ENCODE measurements at places on chromosomes 3 and 15.

- DNase-seq: no peak
These were observed 34.8 kb downstream of the DENND4A start for GRCh38 chr15:65757256-65757655.

- no peak for DNase-seq
These were observed 6.6 kb upstream of the ZNF148 start for GRCh38 chr3:125381743-125382142.

DNA sequence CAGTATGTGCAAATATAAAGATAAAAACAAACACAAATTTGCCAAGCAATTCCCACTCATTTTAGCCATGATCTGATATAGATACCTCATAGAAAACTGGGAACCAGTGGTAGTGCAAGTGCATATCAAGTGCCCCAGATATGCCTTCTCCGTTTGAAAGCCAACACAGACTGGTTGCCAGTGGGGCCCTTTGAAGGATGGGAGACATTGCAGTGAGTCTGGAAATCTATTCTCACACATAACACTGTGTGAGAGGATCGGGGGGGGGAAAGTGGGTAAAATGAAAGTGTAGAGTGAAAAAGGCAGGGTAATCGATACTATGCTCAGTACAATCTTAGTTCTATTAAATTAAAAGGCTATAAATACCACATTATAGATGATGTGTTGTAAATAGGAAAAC is 83.0 kb downstream of the CBLB start:
- no peak for DNase-seq

DNA sequence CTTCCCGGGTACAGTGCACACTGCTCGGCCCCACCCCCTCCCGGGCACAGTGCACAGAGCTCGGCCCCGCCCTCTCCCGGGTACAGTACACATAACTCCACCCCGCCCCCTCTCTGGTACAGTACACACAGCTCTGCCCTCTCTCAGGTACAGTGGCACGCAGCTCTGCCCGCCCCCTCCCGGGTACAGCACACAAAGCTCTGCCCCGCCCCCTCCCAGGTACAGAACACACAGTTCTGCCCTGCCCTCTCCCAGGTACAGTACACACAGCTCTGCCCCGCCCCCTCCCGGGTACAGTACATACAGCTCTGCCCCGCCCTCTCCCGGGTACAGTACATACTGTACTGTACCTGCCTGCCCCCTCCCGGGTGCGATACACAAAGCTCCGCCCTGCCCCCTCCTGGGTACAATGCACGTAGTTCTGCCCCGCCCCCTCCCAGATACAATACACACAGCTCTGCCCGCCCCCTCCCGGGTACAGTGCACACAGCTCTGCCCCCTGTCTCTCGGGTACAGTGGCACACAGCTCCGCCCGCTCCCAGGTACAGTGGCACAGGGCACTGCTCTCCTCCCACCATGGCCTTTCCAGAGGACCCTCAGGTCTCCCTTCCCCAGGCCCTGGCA is 16.4 kb upstream of the PRR20G start:
- DNase-seq: peak; percentile 36

- no peak for DNase-seq
These were observed 69.6 kb upstream of the COL8A1 start for GRCh38 chr3:99568663-99569335.

DNA sequence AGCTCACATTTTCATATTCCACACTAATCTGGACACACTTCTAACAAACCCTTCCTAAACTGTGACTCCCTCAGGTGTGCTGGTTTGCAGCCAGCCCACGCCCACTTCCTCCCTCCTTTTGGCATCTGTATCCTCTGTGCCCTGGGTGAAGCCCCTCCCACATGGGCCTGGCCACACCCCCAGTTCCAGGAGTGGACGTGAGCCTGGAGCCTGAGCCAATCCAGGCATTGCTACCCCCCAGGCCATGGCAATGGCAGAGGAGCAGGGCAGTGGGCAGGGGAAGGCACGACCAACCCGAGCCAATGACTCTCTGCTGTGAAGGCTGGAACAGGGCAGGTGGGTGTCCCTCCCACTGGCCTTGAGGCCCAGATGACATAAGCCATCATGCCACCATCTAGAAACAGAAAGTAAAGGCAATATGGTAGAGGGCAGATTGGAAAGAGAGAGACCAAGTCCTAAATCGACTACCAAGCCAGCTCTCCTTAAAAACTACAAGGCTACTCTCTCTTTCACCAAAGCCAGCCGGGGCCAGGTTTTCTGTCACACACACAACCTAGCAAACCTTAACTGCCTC is 18.6 kb downstream of the FAM174B start:
- peak; percentile 76 for DNase-seq

GRCh38 chr3:50359760-50360110 is 414 bp upstream of the TMEM115 start:
- DNase-seq: no peak

DNA sequence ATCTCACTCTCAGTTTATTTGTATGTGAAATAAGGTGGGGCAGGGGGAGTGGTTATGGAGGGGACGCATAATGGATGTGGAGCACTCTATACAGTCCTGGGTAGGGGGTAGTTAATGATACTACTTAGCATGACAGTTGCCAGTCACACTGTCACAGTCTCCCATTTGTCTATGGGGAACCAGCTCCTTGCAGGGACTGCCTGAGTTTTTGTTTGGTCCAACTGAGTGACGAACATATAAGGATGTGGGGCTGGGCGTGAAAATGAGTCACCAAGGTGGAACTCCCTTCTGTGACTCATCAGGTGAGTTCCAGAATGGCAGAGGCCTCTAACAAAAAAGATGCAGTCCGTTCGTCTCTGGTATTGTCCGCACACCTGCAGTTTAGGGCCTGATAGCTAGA is 235.3 kb upstream of the ST8SIA2 start:
- peak; percentile 83 for DNase-seq

DNA sequence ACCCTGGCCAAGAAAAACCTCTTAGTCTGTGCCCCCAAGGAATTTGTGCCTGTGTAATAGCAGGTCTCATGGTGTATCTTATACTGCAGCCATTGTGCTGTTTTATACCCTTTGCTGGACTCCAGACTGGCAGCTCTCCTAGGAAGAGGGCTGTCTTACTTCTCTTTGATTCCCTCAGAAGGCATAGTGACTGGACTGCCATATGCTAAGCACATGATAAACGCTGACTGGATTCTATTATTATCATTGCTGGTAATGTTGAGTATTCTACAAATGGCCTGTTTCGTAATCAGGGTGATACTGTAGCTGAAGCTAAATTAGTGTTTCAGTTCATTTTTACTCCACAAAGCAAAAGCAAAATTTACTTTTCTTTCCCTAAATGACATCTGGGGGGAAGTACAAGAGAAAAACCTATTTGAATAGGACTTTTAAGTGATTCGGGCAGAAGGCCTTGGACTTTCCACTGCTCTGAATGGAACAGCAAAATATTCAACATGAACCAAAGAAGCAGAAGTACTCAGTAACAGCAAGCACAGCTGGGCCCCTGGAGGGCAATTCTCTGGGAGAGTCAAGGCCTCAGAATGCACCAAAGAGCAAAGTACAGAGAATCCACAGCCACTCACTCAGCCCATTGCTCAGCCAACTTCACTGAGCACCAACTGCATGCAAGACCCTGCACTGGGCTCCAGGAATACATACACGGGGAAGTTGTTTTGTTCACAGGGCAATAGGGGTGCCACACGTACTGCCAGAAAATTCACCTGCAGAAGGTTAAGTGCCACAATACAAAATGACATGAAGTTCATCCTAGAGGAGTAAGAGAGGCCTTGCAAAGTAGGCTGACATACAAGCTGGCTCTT is 7.9 kb upstream of the BCL2A1 start:
- no peak for DNase-seq

DNA sequence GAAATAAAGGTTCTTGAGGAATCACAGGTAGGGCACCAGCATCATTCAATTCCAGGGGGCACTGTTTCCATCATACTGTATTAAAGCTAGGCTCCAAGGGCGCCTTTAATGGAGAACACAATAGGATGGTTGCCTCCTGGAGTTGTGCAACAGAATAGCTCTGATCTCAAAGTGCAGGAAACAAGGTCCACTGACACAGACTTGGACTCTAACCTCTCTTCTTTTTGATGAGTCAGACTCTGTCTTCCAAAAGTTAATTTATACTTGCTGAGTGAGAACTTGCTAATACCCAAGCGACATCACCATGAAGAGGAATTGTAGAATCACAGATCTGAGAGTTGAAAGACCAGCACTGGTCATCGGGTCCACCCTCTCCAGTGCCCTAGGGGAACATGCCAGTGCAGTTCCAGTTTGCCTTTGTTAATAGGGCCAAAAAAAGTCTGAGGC is 94.4 kb upstream of the PHLDB2 start:
- no peak for DNase-seq

DNA sequence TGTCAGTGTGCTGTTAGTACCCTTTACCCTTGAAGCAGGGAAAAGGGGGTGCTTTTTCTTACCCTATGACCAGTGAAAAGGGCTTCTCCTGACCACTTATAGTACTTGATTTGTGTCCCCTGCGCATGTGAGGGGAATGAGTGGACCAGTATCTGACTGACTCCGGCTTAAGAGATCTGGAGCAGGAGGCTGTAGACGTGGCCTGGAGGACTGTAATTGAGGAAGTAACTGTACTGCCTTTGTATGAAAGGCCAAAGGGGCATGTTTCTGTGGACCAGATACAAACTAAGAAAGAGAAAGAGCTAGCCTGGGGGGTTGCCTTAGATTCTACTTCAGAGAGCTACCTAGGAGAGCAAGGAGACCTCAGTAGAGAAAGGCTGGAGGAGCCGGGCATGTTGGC is 89.9 kb upstream of the TBL1XR1 start:
- DNase-seq: peak; percentile 72

DNA sequence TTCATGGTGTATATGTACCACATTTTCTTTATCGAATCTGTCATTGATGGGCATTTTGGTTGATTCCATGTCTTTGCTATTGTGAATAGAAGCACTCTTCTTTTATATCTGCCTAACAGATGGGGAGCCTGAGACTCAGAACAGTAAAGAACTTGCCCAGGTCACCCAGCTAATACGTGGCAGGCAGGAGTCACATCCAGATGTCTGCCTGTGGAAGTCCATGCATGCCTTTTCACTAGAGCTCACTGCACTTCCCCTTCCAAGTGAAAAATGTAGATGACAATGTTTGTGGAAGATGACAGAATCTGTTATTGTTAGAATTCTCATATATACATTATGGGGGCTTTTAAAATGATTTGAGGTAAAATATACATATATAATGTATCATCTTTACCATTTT is 165.0 kb downstream of the PDZRN3 start:
- DNase-seq: no peak

DNA sequence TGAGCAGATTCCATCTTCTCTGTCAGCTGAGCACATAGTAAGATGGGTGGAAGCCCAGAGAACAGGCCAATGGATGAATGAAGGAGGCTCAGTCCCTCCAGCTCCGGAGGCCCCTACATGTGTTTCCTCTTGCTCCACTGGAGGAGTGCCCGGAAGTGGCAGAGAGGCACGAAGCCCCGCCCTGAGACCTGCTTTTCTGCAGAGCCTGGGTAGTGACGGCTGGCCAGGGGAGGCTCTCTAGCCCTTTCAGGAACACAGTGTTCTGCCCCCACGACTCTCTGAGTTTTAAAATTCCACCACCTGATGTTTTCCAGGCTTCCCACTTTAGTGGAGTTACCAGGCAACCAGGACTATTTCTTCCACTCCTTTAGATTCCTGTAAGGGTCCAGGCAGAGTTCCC is 149.4 kb upstream of the SLC6A11 start:
- DNase-seq: no peak

DNA sequence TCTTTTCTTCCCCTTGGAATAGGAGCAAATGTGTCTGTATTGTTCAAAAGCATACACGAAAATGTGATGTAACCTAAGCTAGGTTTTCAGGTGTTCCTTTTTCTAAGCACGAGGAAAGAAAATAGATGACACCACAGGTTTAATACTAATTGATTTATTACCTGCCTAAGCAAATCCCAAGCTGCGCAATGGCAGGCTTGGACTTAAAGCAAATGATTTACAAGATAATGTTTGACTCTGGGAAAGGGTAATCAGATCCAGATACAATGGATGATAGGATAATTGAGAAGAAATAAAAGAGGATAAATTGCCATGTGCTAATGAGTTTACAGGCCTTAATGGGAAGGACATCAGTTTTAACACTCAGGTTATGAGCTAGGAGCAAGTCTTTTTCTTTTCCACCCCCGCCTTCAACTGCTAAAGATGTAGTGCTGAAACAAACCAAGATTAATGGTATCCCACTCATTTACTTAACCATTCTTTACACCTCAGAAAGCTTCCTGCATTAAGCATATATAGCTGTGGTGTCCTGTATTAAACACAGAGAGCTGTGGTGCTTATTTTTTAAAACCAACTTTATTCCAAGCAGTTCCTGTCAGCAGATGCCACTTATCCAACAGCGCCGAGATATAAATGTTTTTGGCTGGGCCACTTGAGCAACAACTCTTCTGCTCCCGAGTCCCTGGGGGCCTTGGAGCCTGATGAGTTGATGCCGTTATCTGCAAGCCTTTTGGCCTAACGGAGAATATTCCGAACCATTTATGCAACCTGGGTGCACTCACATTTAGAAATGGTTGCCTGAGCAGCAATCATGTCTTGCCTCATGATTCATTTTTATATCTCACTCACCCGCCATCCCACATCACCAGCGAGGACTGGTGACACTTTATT is 205.5 kb downstream of the MECOM start:
- no peak for DNase-seq

DNA sequence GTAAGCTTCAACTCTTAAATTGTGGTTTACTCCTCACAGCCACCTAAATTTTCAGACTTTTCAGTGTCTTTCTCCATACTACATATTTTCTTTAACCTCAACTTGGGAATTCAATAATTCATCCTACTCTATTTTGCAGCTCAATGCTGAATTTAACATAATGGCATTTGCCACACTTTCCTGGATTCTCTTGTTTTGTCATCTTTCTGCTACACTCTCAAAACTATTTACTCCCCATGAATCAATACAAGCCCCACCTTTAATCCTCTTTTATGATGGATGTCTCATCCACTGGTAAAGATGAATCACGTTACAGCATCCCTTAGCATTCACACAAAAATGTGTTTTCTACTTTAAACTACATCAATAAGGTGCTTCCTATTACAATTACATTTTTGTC is 19.6 kb upstream of the CHMP2B start:
- DNase-seq: no peak

GRCh38 chr3:12897381-12898289 is 56.3 kb upstream of the RPL32 start:
- DNase-seq: no peak

GRCh38 chr3:174767853-174768382 is 91.2 kb upstream of the NAALADL2 start:
- DNase-seq: no peak
